ENCODE measurements at places on chromosomes 4 and X.

- DNase-seq: no peak
Measured at GRCh38 chr4:120132935-120133334, 66.3 kb upstream of the MAD2L1 start.

DNA sequence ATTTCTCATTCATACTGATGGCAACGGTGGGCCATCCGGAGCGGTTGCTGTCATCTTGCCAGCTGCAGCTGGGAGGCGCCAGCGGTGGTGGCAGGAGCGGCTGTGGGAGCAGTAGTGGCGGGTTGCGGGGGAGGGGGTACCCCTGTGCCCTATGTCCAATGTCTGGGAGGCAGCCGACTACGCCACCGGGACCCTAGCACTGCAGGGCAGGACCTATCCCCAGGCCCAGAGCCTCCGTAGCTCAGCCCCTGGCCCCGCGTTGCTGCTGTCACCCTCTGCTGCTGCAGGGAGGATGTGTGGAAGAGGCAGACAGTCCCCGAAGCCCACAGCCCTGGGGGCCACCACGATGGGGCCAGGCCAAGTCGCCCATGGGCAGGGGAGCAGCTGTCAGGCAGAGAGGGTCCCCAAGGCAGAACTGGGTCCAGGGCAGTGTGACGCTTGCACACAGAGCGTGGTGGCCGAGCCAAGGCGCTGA, 10.0 kb upstream of the SPP1 start:
- no peak for DNase-seq

GRCh38 chr4:58522765-58523382, 1412.7 kb upstream of the IGFBP7 start:
- no peak for DNase-seq

- no peak for DNase-seq
Measured at GRCh38 chrX:129696463-129697155, 41.9 kb upstream of the APLN start.

DNA sequence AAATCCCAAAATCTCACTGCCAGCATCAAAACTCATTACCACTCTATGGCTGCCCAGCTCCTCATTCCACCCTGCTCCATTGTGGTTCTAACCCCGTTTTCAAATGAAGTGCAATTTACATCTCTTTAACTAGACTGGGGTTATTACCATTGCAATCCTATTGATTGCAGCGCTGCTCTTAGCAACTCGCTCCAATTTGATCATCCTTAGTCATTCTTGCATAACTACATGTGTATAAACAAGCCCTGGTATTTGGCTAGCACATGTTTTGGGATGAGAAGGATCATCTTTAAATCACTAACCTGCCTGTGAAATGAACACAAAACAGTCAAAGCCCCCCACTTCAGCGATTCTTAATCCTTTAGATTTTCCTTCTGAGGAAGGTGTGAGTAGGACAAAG, 340.1 kb upstream of the PPARGC1A start:
- DNase-seq: no peak

DNA sequence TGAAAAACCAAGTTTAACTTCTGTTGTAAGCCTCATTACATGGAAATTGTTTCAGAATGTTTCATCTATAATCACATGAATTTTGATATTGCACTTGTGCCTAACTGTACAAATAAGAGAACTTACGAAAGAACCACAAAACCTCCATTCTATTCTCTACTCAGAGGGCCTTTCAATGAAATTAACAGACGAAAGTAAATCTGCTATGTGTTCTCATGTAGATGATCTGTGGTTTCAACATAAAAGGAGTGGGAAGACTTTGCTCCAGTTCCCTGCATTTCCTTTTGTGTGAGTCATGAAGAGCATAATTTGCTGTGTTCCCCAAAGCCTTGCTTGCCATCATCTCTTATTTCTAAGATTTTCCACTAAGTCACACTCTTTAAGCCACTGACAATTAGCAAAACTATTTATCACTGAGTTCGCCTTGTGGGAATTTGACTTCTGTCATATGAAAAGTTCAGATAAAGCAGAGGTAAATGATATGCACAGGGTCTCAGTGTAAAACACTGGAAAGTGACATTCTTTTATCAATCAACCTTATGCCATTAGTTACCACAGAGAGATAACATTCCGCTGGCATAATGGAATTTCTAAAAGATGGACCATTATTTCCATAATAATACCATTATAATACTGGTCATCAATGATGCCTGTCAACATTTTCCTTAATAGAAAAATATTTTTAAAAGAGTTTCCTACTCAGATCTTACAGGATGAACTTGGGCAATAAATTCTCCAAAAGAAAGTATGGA, 329.8 kb downstream of the NR3C2 start:
- no peak for DNase-seq

DNA sequence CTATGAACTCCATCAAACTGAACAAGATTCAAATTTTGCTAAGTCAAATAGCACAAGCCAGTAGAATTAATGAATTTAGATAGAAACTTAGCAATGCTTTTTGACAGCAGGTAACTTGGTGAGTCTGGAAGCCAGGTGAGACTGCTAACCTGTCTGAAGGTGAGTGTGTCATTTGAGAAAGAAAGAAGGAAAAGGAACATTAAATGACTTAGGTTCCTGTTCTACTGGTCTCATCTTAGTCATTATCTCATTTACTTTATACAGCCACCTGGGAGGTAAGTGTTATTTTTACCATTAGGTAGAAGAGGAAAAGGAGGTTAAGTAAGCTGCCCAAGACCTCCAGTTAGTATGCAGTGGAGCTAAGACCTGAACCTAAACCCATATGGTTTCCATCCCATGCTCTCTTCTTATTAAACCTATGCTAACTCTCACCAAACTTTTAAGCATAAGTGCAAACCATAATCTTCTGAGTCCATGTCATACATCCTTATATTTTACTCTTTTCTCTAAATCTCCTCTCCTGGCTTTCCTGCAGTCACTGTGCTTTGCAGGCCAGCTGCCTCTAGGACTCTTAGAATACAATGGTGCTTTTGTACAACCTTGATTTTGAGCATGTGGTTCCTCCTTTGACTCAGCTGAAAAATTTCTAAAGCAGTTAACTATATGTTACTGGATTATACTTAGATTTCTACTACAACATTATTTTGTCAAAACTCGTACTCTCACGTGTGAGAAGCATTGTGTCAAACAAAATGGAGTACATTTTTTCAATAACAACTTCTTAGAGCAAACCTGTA, 68.5 kb downstream of the ATP10D start:
- no peak for DNase-seq

DNA sequence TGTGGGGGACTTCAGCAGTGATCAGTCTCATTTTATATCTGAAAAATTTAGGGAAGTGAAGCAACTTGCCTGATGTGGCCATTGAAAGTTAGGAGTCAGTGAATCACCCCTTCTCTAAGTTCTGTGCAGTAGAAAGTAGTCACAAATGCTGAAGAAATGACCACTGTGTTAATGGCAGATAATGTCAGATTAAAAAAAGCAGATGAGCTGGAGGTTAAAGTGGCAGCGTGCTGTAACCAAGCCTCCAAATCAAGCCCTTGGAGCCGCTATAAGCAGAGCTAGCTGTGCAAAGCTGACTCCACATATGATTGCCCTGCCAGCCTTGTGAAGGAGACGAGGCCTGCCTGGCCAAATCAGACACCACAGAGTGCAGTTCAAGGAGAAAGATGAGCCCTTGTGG, 39.2 kb upstream of the PDE5A start:
- no peak for DNase-seq

DNA sequence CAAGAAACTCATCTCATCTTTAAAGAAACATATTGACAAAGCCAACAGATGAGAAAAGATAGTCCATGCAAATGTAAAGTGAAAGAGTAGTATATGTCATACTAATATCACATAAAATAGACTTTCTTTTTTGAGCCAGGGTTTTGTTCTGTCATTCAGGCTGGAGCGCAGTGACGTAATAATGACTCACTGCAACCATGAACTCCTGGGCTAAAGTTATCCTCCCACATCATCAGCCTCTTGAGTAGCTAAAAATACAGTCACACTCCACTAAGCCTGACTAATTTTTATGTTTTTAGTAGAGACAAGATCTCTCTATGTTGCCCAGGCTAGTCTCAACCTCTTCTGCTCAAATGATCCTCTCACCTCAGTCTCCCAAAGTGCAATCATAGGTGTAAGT, 51.8 kb upstream of the TRAM1L1 start:
- DNase-seq: no peak
